ENCODE measurements at places on chromosomes 6 and 20.

GRCh38 chr6:44771647-44772415, 384.3 kb downstream of the CDC5L start:
- DNase-seq, result peak; percentile 71

- no peak for DNase-seq
These were observed 71.0 kb downstream of the JPH2 start for GRCh38 chr20:44115762-44116644.

- no peak for DNase-seq
These were observed 44.1 kb downstream of the CTNNBL1 start for GRCh38 chr20:37737826-37738420.

GRCh38 chr6:145544514-145544913, 190.8 kb downstream of the EPM2A start:
- no peak for DNase-seq

DNA sequence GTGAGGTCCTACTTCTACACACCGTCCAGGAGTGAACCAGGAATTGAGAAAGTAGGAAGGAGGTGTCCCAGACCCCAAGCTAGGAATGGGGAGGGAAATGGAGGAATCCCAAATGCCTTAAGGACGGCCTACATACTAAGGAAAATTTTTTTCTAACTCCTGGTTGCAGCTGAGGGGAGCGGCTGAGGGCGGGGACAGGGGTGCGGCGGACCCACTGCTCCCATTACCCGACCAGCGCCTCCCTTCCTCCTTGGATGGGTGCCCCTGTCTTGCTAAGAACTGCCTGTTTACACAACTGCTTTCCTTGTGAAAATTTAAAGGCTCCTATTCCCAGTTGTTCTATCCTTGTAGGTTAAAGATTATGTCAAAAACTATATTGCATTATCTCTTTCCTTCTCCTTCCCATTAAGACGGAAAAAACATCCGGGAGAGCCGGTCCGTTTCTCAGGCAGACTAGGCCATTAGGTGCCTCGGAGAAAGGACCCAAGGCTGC, 699 bp upstream of the HSPA1B start:
- no peak for DNase-seq

GRCh38 chr6:1868561-1869261, 259.0 kb downstream of the FOXC1 start:
- no peak for DNase-seq

- DNase-seq, result no peak
These were observed 24.7 kb upstream of the LRFN2 start for GRCh38 chr6:40611912-40612311.

DNA sequence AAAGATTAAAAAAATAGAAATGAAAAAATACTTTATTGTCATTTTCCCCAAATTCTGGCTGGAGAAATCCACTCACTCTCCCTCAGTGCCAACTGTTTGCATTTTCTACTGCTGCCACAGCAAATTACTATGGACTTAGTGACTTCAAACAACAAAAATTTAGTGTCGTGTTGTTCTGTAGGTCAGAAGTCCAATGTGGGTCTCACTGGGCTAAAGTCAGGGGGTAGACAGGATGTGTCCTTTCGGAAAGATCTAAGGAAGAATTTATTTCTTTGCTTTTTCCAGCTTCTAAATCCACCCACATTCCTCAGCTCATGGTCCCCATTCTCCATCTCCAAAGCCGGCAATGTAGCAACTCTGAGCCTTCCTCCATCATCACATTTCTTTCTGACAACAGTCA, 453.3 kb downstream of the KIF16B start:
- DNase-seq, result no peak
